NCI-H446 treated with DMSO at 0.1 percent for 48 hours (cell line): ENCODE measurements at places on chromosomes 2 and 18.

DNA sequence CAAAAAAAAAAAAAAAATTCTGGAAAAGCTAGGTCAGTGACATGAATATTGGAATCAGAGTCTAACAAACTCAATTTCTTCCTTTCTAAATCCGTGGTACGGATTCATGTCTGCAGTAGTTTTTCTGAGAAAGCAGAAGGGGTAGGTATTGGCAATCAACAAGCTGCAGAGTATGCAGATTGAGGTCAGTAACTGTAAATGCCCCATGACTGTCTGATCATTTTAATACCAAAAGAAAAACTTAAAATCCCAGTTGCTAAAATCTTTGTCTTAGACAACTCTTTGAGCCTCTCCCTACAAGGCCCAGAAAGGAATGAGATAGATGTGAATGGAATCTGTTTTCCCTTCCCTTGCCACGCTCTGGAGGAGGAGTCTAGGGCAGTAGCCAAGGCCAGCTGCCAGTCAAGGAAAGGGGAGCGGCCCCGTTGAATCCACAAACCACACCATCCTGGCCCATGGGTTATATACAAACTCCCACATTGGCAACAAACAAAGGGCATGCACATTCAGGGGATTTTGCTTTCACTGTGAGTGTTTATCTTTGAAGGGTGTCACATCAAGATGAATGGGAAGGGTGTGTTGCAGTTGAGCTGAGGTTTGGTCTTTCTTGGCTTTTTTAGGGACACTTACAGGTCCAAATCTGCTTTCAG lies 6.1 kb upstream of the CASP8 start:
- DNase-seq, result no peak

DNA sequence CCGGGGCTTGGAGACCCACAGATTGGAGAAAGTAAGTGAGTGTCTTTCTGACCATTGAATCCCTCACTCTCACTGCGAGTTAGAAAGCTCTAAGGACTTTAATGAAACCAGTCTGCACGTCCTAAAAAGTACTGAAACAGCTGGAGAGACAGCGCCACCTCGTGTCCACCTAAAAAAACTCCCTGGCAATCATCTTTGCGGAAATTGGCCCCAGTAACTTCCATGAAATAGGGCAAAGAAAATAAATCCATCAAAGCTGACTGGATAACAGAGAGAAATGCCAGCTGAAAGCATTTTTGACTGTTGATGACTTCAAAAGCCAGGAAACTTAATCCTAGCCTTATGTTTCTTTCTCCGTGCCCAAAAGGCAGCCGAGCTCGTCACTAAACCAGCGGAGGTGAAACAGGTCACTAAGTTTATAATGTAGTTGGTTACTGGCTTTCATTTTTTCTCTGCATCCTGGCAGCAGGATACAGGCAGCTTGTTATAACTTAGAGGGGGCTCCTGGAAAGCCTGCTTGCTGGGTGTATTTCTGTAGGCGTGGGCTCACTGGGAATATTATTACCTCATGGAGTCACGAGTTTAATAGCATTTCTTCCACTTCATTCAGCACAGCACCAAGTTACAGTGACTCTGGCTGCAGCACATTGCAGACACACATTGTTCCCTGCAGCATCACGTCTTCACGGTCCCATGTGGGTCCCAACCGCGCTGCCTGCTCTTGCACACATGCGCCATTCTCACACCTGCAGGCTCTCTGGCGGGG lies 266.5 kb downstream of the HRH4 start:
- peak; percentile 86 for DNase-seq

GRCh38 chr2:40488101-40488601 lies 36.3 kb upstream of the SLC8A1 start:
- DNase-seq, result peak; percentile 2

DNA sequence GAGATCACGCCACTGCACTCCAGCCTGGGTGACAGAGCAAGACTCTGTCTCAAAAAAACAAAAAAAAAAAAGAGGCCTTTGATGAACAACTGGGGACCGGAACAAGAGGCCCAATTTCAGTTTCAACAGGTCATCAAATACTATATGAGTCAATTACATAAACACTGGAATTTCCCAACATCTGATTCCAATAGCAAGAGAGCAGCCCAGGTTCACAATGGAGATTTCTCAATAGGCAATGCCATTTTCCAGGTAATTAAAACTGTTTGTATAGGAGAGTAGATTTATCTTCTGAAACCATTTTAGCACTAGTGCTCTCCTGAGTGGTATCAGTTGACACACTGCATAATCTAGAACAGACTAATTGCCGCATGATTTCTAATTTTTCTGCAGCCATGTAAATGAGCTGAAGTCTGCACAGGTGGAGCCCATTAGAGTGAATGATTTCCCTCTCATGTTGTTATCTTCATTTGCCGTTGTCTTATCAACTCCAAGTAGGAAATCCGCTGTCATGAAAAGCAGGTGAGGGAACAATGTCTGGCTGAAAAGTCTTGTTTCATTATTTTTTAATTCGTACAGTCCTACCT lies 264.1 kb upstream of the MEIS1 start:
- DNase-seq, result no peak

GRCh38 chr2:159086826-159087225 lies 118.4 kb downstream of the TANC1 start:
- DNase-seq, result no peak

- DNase-seq, result no peak
Observed at GRCh38 chr2:55229221-55229620, 2.9 kb downstream of the CLHC1 start.

- DNase-seq, result no peak
Observed at GRCh38 chr2:138298900-138299299, 202.7 kb upstream of the SPOPL start.

- no peak for DNase-seq
Observed at GRCh38 chr2:100786297-100786658, 33.7 kb upstream of the NPAS2 start.

DNA sequence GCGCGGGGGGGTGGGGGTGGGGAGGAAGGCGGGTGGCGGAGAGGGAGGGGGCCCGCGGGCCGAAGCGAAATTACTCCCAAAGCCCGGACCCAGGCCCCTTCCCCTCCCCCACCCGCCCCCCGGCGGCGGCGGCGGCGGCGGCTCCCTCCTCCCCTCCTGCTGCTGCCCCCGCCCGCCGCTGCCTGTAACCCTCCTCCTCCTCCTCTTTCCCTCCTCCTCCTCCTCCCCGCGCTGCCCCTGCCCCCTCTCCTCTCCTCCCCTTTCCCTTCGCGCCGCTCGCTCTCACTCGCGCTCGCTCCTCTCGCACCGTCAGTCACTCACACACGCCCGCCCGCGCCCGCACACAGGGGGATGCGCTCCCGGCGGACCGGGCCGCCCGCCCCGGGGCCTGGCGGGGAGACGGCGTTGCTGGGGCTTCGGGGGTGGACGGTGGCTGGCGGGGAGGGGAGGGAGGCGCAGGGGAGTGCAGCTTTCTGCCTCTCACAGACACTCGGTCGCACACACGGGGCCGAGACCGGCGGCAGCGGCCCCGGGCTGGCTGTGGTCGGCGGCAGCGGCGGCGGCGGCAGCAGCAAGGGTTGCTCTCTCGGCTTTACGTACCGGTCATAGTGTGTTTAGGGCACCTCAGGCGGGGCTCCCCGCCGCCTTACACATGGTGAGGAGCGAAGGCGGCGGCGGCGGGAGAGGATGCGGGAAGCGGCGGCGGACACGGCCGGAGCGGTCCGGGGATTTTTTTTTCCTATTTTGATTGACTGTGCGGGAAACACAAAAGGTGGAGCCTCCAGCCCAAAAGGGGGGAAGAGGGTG lies 405 bp downstream of the SP3 start:
- peak; percentile 81 for DNase-seq

- no peak for DNase-seq
Observed at GRCh38 chr2:237432484-237433092, 18.6 kb upstream of the COL6A3 start.

DNA sequence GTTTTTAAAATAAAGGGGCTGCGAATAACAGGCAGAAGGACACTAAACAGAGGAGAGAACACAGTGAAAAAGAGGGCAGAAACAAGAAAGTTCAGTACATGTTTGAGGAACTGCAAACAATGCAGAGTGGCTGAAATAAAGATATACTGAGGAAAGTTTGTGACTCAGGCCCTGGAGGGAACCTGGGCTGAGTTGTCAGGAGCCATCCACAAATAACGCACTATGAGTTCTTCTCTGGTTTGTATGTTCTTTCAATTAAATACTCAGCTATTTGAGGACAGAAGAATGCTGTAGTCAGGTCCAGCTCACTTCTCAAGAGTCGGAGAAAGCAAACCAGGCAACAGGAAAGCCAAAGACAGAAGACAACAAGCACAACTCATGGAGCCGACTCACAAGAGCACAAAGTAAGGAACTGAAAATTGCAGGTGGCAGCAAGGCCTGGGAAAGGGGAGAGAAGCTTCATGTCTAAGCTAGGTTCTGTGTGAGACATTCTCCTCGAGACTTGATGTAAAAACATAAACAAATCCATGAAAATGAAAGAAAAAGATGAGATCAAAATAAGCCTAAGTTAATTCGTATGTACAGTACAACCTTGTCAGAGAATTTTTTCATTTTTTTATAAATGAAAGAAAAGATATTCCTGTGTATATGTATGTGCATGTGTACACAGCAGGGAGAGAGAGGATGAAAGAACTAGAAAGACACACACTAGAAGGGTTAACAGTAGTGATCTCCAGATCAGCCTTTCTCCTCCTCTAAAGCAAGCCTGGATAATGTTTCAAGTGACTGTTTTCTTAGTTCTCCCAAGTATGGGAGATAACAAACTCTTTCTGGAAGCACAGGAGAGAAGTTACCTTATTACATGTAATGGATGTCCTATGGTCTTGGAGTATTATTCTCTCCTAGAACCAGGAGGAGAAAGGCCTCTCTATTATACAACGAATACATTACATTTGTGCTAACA lies 41.5 kb downstream of the CHN1 start:
- no peak for DNase-seq
